ENCODE measurements at places on chromosomes 2 and 18. TPM values are rescaled to one million over a fixed set of nuclear protein-coding genes. Genes with fewer than 3 reads are reported as not detected.

DNA sequence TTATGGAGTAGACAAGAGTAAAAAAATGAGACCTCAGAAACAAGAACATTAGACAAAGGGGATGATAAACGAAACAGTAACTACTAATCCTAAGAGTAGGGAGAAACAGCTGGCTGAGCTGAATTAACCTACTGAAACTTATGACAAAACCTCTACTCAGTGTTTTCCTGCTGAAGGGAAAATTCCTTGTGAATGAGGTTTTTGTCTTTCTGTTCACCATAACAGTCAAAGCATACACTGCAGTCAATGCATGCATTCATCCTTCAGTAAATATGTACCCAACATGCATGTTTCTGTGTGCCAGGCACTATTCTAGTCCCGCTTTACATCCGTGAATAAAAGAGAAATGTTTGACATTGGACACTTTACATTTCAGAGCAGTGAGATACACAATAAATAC, 805.6 kb upstream of the KLHL29 start:
- H3K27me3 ChIP-seq = no peaks in the 10 kb centered on the region
- H3K4me3 ChIP-seq = no peak overlapping the region
- H3K4me1 ChIP-seq = no peaks in the 10 kb centered on the region
- no peak for DNase-seq
- H3K36me3 ChIP-seq = no peaks in the 10 kb centered on the region

DNA sequence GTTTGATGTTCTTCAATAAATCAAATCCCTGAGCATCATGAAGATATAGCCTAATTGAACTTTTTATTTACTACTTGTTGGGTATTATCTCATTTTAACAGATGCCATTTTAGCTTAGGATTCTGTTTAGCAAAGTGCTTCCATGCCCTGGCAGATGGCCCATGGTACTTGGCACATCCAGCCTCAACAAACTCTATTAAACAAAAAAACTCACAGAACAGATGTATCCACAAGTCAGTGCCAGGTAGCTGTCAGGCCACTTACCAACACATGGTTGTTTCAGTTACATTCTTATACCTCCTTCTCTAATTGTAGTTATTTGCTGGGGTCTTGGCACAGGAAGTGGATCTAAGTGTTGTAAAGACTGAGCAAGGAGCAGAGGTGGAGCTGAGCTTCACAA, 29.6 kb downstream of the GAD1 start:
- H3K27me3 ChIP-seq = peaks cover 15% of the 10 kb centered on the region
- H3K4me3 ChIP-seq = no peak overlapping the region
- H3K4me1 ChIP-seq = peaks cover 43% of the 10 kb centered on the region
- peaks cover 5% of the 10 kb centered on the region for H3K36me3 ChIP-seq

DNA sequence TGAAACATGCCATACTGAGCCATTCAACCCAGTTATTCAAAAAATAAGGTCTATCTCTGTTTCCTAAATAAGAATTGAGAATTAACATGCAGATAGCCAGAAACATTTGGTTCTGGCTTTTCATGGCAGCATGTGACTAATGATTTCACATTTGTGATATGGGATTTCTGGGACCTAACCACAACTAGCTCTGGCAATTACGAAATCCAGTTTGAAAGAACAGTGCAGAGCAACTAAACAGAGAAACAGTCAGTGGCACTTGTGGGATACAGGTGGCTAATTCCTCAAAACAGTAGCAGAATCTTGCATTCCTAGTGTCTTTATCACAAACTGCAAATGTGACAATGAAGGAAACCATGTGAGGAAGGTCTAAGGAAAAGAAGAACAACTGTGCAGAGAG, 637.8 kb upstream of the CHAC2 start:
- H3K27me3 ChIP-seq = no peaks in the 10 kb centered on the region
- DNase-seq = peak; percentile 69
- peaks cover 33% of the 10 kb centered on the region for H3K4me1 ChIP-seq
- H3K4me3 ChIP-seq = peak overlapping the region; percentile 73
- H3K27ac ChIP-seq = peak overlapping the region; percentile 81

DNA sequence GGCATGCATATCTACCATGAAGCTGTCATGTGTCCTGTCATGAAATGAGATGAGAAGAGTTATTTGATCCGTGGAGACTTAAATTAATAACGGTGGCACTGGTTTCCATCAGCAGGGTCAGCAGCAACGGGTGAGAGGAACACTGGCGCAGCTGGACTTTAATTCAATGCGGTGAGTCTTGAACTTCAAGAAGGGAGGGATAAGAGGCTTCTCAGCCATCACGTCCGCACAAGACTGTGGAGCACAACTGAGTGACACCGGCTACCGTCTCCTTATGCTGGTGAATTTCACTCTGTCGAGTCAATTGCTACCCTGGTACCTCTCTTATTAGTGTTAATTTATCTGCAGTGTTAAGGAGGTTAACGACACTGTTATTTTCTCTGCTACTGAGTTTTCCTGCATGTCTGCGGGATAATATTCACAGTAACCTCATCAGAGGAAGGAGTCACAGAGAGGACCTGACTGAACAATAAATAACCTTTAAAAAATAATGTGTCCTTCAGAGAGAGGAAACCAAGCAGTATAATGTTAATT, 236.8 kb downstream of the EPHA4 start:
- no peaks in the 10 kb centered on the region for H3K4me1 ChIP-seq
- H3K4me3 ChIP-seq = no peak overlapping the region
- H3K27ac ChIP-seq = no peak overlapping the region
- peaks cover 2% of the 10 kb centered on the region for H3K27me3 ChIP-seq

DNA sequence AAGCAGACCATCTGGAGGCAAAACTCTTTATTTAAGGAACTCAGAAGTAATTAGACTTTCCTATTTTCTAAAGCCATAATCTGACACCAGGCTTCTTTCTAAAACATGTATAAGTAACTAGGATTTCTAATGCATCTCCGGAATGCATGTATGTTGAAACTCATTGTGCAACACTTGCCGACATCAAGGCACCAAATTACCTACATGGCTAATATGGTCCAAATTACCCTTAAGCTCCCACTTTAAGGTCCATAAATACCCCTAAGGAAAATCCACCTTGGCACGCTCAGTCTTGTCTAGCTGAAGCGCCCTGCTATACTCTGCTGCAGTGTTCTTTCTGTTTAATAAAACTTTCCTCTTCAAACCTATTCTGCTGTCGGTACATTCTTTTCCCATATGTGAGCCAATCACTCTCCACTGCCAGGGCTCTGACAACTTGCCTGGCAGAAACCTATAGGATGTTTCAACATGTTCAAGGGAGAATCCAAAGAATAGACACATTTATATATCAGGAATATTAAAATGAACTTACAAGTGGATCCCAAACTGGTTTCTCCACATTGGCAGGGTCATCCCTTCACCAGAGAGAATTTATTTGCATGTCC, 171.9 kb downstream of the GALNT1 start:
- peaks cover 42% of the 10 kb centered on the region for H3K27me3 ChIP-seq
- DNase-seq = no peak
- H3K4me1 ChIP-seq = peaks cover 8% of the 10 kb centered on the region
- H3K4me3 ChIP-seq = no peak overlapping the region

- no peaks in the 10 kb centered on the region for H3K27me3 ChIP-seq
- H3K4me1 ChIP-seq = peaks cover 53% of the 10 kb centered on the region
These were observed 40.3 kb downstream of the OSBPL6 start for GRCh38 chr2:178234648-178235047.

GRCh38 chr2:137892739-137893138, 71.5 kb upstream of the HNMT start:
- no peak for DNase-seq
- H3K27me3 ChIP-seq = peaks cover 3% of the 10 kb centered on the region
- H3K4me1 ChIP-seq = no peaks in the 10 kb centered on the region
- H3K27ac ChIP-seq = no peak overlapping the region
- no peaks in the 10 kb centered on the region for H3K36me3 ChIP-seq

GRCh38 chr2:61469424-61470121, 1.3 kb downstream of the USP34 start:
- peaks cover 14% of the 10 kb centered on the region for H3K36me3 ChIP-seq
- H3K27me3 ChIP-seq = peaks cover 2% of the 10 kb centered on the region
- DNase-seq = no peak
- peak overlapping the region; percentile 93 for H3K4me3 ChIP-seq
- peaks cover 22% of the 10 kb centered on the region for H3K4me1 ChIP-seq

GRCh38 chr2:10161206-10161931, 38.8 kb downstream of the RRM2 start:
- H3K4me3 ChIP-seq = no peak overlapping the region
- no peaks in the 10 kb centered on the region for H3K27me3 ChIP-seq
- H3K4me1 ChIP-seq = peaks cover 18% of the 10 kb centered on the region
- H3K27ac ChIP-seq = no peak overlapping the region
- no peaks in the 10 kb centered on the region for H3K36me3 ChIP-seq

- H3K4me3 ChIP-seq = no peak overlapping the region
- H3K4me1 ChIP-seq = no peaks in the 10 kb centered on the region
- no peak for DNase-seq
- H3K27me3 ChIP-seq = peaks cover 3% of the 10 kb centered on the region
These were observed 19.9 kb upstream of the SLC9A2 start for GRCh38 chr2:102599486-102599885.

DNA sequence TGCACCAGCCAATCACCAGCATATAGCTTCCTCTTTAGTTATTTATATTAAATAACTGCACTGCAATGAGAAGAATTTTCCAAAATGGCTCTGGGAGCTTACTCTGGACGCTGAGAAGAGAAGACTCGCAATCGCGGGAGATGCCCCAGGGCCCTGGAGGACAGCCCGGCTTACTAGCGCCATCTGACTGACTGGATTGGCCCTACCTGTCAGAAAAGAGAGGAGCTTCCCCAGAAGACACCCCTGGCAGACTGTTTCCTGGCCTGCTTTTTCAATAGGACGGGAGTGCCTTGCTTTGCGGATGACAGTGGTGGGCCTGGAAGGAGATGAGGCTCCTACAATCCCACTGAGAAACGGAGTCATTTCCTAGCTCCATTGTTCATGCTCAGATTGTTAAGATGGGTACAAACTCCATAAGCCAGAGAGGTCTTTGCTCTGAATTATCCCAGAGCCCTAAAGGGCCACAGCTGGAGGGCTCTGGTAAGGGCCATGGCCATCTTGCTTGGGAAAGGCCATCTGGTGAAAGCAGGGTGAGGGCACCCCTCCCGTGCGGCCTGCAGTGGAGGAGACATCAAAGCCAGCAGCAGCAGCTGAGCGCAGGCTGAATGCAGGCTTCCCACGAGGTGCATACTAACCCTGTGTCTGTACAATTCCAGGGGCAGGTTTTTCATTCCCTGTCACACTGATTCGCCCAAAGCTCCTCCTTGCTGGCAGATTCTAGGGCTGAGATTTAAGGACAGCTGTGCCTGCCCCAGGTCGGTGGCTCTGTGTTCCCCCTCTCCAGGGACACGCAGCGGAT, 92.1 kb downstream of the GALR1 start:
- H3K4me1 ChIP-seq = no peaks in the 10 kb centered on the region
- H3K36me3 ChIP-seq = peaks cover 5% of the 10 kb centered on the region
- H3K4me3 ChIP-seq = no peak overlapping the region
- DNase-seq = no peak

DNA sequence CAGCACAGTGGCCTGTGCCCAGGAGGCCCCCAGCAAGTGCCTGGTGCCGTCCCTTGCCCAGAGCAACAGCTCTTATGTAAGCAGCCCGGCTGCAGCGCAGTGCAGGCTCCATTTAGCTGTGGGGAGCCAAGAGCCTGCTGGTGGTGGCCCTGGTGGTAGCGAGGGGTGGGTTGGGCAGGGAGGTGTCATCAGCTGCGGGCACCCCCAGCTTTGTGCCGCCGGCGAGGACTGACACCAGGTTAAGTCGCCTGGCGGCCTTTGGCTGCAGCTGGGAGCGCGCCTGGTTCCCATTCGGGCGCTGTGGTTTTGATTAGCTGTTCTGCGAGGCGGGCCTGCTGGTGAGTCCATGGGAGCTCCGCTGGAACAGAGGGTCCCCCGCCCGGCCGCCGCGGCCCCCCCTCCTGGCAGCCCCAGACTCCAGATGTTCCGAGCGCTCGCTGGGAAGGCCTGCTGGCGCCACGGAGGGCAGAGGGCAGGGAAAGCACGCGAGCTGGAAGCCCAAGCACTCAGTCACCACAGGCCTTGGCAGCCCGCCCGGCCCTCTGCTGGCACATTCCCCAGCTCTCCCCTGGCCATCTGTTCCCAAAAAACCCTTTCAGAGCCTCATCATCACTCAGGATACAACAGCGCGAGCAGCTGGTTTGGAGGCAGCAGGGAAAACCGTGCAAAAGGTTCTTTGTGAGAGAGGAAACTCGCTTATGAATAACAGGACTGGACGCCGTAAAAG, 18.4 kb downstream of the ATOH8 start:
- peaks cover 64% of the 10 kb centered on the region for H3K4me1 ChIP-seq
- peak overlapping the region; percentile 95 for H3K27ac ChIP-seq
- peak overlapping the region; percentile 83 for H3K4me3 ChIP-seq
- no peaks in the 10 kb centered on the region for H3K27me3 ChIP-seq
- peak; percentile 100 for DNase-seq

GRCh38 chr2:159228081-159228581, 58.4 kb downstream of the WDSUB1 start:
- peaks cover 24% of the 10 kb centered on the region for H3K36me3 ChIP-seq
- H3K4me3 ChIP-seq = peak overlapping the region; percentile 76
- peaks cover 53% of the 10 kb centered on the region for H3K4me1 ChIP-seq
- peak; percentile 80 for DNase-seq

GRCh38 chr2:112618383-112618782, 27.4 kb upstream of the SLC20A1 start:
- peaks cover 22% of the 10 kb centered on the region for H3K4me1 ChIP-seq
- no peak overlapping the region for H3K27ac ChIP-seq
- H3K27me3 ChIP-seq = peaks cover 2% of the 10 kb centered on the region

GRCh38 chr18:78510636-78511035, 469.0 kb upstream of the SALL3 start:
- H3K4me3 ChIP-seq = no peak overlapping the region
- no peaks in the 10 kb centered on the region for H3K27me3 ChIP-seq
- H3K36me3 ChIP-seq = peaks cover 9% of the 10 kb centered on the region
- H3K4me1 ChIP-seq = no peaks in the 10 kb centered on the region
- no peak overlapping the region for H3K27ac ChIP-seq
- no peak for DNase-seq

GRCh38 chr2:14632133-14632936, at the start of gene LRATD1:
Gene LRATD1 (plus strand): TSS chr2:14632717. CDS start chr2:14633980, 1,263 bp downstream.
- H3K27ac ChIP-seq = no peak within 1 kb of the TSS
- H3K4me1 ChIP-seq = peaks cover 20% of the 10 kb centered on the region
- peak; percentile 12 for DNase-seq
- peaks cover 41% of the 10 kb centered on the region for H3K27me3 ChIP-seq
- peak within 1 kb of the TSS; percentile 43 for H3K4me3 ChIP-seq
- no peaks in the 10 kb centered on the region for H3K36me3 ChIP-seq

- H3K27ac ChIP-seq = peak overlapping the region; percentile 99
- peaks cover 62% of the 10 kb centered on the region for H3K4me1 ChIP-seq
- DNase-seq = peak; percentile 98
- H3K4me3 ChIP-seq = peak overlapping the region; percentile 94
These were observed 3.8 kb downstream of the TGIF1 start for GRCh38 chr18:3453540-3454364.

GRCh38 chr2:110659248-110659647, 18.6 kb downstream of the BUB1 start:
- peaks cover 16% of the 10 kb centered on the region for H3K36me3 ChIP-seq
- H3K27ac ChIP-seq = no peak overlapping the region
- no peak for DNase-seq
- H3K4me1 ChIP-seq = peaks cover 27% of the 10 kb centered on the region

KIAA2012 gene
- total RNA-seq = 0.39 TPM

SERPINB12 gene
- total RNA-seq = not detected

GAL3ST2 gene
- total RNA-seq = 0.26 TPM

C2orf66 gene
- total RNA-seq = not detected

L3MBTL4 gene
- not detected for total RNA-seq

FAM228A gene
- total RNA-seq = not detected

CYS1 gene
- total RNA-seq = 0.24 TPM

FHOD3 gene
- total RNA-seq = 32.8 TPM

RFX8 gene
- 8.0 TPM for total RNA-seq

GALR1 gene
- total RNA-seq = not detected

Measured in HFFc6 (cell line).